ENCODE measurements at places on chromosomes 4 and X.
A peak's percentile ranks its signal among the peaks of the same experiment; 100 is the strongest.

DNA sequence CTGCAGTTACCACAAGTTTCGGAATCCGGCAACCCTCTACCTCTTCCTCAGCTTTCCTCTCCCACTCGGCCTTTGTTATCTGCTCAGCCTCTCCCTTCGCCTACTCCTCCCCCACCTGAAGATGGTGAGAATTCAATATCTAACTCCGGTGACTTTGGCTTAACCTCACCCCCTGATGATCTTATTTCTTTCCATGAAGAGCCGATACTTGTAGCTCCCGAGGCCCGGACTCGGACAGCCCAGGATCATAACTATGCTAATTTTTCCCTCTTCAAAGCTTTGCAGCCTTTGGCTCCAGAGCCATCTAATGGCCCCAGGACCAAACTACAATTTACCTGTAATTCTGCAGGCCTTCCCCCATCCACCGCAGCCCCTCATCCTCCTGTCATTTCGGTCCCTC, 32.0 kb upstream of the MGST2 start:
- DNase-seq, result no peak

DNA sequence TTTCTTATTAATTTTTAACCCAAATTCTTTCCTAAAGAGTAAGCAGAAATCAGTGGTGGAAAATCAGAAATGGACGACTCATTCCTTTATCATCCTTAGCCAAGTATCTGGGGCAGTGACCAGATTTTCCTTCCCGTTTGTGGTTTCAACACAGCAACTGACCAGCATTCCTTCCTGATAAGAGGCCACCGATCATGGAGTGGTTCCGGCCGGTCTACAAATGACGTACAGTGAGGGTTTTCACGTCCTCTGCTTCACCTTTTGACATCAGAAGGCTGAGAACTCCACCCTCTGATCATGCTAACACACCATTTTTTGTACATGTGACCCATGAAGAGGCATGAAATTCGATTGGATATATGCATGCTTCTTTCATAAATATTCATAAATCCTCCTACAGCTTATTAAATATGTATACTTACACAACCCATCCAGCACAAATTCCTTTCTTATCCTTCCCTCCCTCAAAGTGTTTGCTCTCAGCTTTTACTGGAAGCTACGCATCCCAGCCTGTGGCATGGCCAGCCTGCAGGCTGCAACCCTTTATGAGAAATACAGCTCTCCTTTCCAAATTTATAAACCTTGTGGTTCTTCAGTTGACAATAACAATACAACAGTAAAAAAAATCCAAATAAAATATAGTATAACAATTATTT, 173.0 kb upstream of the CASK start:
- DNase-seq, result no peak

- DNase-seq, result no peak
These were observed 41.8 kb upstream of the CLDN24 start for GRCh38 chr4:183364025-183364424.

DNA sequence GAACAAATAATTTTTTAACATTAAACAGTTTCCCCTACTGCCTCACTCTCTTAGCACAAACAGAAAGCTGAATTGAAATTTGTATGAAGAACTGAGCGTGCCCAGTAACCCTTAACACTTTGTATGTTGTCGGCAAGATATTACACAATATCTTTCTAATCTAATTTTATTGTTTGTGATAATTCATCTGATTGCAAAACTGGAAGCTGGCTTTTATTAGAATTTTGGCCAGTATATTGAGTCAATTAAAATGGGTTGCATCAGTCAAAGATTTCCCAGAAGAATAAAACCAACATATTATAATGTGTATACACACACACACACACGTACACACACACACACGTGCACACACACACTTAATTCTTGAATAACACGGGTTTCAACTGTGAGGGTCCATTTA, 2332.1 kb downstream of the PCDH7 start:
- no peak for DNase-seq

- no peak for DNase-seq
These were observed 584.2 kb upstream of the FTHL17 start for GRCh38 chrX:31656013-31656412.

GRCh38 chrX:141904262-141904661, 568 bp downstream of the MAGEC1 start:
- DNase-seq, result no peak

DNA sequence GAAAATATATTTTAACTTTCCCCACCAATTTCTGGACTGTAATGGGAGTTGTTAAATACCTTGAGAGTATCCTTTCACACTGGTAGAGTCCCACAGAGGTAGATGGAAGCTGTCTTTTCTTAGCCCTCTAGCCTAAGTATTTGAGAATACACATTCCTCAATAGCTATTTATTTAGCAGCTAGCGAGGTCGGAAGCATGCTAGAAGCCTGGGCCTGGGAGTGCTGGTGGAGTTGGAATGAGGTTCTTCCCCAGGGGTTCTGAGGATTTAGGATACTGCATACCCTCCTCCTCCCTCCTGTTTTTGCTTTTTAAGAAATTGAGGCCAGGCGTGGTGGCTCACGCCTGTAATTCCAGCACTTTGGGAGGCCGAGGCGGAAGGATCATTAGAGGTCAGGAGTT, 999 bp upstream of the KLHL15 start:
- no peak for DNase-seq

DNA sequence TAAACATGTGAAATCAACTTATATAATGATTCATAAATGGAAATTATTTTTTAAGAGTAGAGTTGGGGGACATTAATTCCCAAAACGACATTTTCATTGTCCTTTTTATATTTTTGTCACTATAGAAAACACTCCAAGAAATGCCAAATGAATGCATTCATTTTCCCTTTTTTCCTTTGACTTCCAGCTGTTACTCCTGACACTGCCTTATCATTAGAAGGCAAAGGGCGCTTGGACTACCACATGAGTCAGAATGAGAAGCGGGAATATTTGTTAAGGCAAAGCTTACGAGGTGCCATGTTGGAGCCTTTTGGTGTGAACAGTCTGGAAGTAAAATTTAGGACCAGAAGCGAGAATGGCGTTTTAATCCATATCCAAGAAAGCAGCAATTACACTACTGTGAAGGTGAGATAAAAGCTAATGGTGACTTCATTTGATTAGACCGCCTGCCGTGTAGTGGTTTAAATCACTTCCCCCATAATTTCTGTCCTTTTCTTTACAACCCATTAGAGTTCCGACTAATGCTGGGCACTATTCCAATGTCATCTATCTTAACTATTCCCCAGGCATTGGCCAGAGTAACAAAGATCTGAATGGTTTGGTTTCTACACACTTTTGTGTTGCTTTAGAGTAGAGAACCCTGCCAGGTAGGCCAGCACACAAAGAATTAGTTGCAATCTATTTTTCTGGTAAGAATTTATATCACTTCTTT, 166.7 kb downstream of the FAT4 start:
- no peak for DNase-seq

GRCh38 chrX:22533898-22534297, 261.2 kb downstream of the CBLL2 start:
- no peak for DNase-seq

GRCh38 chrX:154308108-154308946, 12.7 kb downstream of the TKTL1 start:
- DNase-seq, result peak; percentile 29

GRCh38 chrX:3567686-3568085, 145.8 kb downstream of the PRKX start:
- DNase-seq, result no peak

GRCh38 chr4:80035336-80035735, 37.7 kb downstream of the ANTXR2 start:
- DNase-seq, result no peak

GRCh38 chrX:34884817-34885216, 57.8 kb upstream of the FAM47B start:
- DNase-seq, result no peak

DNA sequence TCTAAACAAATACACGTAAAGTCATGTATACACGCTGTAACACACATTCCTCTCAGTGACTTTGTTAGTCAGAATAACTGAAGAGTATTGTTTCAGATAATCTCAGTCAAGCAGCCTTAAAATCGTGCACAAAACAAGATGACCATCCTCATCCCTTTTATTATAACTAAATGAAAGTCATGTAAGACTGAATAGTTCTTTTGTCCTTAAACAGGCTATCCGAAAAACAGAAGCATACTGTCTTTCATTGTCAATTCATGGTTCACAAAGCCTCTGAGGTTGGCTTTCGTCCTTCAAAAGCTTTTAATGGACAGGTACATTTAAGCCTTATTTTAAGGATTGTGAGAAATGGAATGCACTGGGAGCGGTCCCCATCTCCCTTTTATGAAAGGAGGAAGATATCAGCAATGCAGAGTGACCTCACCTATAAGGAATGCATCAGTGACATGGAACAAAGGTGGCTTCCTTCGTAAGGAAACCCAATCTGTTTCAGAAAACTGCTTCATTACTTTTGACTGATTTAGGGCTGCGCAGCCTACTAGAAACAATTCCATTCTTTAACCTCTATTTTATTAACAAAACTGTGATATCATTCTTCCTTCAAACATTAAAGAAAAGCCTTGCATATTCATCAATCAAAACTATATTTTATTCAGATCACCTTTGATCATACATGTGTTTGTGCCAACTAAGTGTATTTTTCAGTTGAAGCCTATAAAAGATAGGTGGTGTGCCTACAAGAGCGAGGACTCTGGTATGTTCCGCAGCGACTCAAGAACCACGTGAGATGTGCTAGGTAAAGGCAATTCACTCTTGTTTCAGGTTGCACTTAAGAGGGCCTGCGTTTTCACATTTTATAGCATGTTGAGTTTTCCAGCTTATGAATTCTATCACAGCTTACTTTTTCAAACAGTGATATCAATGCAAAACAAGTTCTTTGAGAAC, 19.2 kb downstream of the SH3RF1 start:
- no peak for DNase-seq

- no peak for DNase-seq
These were observed 86.9 kb upstream of the PHOX2B start for GRCh38 chr4:41835321-41835995.
